ENCODE measurements at places on chromosomes 11 and 22.

GRCh38 chr11:14914536-14914935 is 22.5 kb upstream of the CYP2R1 start:
- no peak for DNase-seq

GRCh38 chr22:32617271-32617670 is 142.7 kb downstream of the FBXO7 start:
- no peak for DNase-seq

DNA sequence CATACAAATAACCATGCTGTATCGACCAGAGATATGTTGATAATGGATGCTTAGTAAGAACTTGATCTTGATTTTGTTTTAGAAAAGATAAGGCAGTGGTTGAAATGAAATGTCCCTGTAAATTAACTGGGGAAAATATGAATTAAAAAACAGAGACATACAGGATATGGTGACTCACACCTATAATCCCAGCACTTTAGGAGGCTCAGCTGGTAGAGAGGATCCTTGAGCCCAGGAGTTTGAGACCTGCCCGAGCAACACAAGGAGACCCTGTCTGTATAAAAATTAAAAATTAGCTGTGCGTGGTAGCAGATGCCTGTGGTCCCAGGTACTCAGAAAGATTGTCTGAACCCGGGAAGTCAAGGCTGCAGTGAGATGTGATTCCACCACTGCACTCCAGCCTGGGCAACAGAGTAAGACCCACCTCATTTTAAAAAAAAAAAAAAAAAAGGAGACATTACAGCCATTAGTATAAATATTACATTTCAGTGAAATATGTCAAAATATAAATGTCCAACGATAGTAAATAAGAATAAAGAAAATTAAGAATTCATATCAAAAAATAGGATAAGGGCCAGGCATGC is 4.6 kb downstream of the PICALM start:
- no peak for DNase-seq

DNA sequence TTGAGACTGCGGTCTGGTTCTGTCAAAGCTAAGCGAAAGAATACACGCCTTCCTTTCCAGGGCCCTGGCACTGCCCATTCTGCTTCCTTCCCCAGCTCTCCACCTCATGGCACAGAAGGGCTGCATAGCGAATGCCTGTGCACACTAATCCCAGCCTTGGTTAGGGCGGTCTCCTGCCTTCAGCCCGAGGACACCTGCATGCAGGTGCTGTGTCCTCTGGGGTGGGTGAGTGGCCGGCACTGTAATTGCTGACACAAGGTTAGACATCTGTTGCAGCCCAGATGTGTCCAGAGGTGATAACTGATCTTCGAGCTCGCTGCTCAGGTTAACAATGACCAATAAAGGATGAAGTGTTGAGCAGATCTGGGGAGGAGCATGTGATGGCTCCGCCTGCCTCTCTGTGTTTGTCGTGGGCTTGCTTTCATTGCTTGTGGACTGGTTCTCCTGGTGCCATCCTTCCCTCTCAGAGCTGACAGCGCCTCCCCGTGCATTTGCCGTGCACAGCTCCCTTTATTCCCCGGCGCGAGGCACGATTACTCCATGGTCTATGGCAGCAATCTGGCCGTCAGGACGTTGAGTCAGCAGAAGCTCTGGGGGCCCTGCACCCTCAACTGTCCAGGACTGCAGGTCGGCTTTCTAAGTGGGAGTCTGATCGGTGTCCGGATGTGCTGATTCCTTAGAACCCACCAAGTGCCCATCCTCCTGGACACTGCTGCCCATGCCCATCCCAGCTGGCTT is 1088.2 kb downstream of the BRD1 start:
- DNase-seq, result no peak

- no peak for DNase-seq
Observed at GRCh38 chr11:47448566-47449427, at the start of gene RAPSN. TSS of gene RAPSN (minus strand) at chr11:47449136. CDS start at chr11:47448964, 172 bp downstream.

- no peak for DNase-seq
Observed at GRCh38 chr11:113817626-113818025, 38.0 kb downstream of the CLDN25 start.

DNA sequence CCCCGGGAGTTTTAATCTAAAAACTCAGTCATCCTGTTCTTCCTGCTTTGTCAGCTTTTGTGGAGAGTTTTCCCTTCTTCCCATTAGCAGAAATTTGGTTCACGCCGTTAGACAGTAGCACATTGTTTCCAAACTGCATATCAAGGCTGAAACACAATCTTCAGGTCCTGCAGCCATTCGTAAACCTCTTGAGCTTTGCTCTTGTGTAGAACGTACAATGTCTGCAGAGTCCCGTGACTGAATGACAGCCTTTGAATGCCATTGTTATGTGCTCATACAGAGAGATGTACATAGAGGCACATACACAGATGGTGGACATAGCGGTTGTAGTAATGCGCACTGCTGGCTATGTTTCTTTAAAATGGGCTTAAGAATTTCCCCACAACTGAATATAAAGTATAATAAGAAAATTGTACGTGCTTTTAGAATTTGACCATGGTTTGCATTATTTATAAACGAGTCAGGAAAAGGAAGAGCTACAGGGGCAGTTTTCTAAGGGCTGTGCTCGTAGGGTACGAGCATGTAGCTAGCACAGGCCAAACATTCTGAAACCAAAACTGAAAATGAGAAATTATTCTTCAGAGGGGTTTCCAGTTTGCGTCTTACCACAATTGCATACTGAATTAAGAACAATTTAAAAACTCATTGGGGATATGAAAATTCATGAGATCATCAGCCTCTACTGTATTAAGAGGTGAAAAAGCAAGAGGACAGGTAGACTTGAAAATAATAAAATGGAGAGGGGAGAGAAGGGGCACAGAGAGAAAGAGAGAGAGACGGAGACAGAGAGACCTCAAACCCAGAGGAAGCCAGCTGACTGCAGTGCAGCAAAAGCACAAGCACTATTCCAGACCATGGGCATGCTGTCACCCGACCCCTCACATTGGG is 310.1 kb downstream of the CADM1 start:
- DNase-seq, result no peak

GRCh38 chr11:110182886-110183285 is 89.7 kb downstream of the ZC3H12C start:
- no peak for DNase-seq

DNA sequence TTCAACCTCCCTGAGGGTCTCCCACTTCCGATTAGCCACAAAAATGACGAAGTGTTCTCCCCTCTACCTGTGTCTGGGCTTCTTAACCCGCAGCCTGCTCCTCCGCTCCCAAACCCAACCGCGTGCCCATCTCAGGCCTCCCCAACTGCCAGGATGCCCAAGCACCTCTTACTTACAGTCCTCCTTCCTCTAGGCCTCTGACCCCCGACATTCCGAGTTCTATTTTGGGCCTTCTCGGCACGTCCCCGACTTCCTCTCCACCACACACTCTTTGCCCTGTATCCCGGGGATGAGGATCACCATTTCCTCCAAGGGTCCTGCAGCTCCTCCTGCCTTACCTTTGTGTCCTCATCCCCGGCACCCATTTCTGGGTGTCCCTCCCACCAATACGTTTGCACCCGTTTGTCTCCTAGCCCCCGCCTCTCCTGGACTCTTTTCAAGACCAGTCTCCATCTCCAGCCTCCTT is 388 bp upstream of the MUS81 start:
- DNase-seq, result no peak

GRCh38 chr22:31538815-31539214 is 42.5 kb downstream of the SFI1 start:
- DNase-seq, result no peak

- no peak for DNase-seq
Observed at GRCh38 chr11:93059117-93059957, 89.9 kb downstream of the MTNR1B start.

GRCh38 chr11:19430754-19431398 is 190.1 kb upstream of the E2F8 start:
- no peak for DNase-seq

DNA sequence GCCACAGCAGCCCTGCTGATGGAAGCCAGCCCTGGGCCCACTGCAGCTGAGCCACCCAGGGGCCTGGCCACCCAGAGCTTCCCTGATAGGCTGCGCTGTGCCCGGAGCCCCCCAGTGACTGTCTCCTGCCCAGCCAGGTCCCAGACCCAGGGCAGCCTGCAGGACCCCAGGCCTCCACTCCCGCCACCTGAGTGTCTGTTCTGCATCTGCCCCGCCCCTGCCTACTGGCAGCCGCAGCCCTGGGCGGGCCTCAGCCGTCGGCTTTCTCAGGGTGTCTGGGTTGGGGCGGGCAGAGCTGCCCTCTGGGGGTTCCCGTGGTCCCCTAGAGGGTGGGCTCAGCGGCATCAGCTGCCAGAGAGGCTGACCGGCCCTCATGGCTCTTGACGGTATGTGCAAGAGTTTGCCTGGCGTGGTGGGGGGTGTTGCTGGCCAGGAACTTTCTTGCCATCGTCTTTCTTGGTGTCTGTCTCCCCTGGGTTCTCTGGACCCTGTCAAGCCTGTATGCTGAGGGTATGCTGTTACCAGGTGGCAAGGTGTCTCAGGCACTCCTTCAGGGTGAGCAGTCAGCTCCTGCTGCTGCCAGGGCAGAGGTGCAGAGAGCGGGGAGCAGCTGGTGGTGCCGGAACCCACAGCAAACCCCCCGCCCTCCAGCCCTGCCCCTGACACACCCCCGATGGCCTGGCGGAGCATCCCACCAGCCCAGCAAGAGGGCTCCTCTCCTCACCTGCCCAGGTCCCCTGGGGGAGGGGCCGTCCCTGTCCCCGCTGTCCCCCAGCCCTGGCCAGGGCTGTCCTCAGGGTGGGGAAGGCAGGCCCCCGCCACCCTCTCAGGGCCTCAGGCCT is 12.2 kb upstream of the PIM3 start:
- no peak for DNase-seq

GRCh38 chr11:74691755-74692154 is 39.5 kb downstream of the CHRDL2 start:
- no peak for DNase-seq

- DNase-seq, result no peak
Observed at GRCh38 chr11:59145534-59145933, 2.9 kb downstream of the FAM111A start.

DNA sequence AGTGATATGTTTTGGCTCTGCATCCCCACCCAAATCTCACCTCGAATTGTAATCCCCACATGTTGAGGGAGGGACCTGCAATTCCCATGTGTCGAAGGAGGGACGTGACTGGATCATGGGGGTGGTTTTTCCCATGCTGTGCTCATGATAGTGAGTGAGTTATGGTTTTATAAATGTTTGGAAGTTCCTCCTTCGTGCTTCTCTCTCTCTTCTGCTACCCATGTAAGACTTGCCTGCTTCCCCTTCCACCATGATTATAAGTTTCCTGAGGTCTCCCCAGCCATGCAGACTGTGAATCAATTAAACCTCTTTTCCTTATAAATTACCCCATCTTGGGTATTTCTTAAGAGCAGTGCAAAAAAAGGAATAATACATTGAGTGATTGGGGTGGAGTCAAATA is 7.3 kb upstream of the CEP295 start:
- DNase-seq, result no peak

DNA sequence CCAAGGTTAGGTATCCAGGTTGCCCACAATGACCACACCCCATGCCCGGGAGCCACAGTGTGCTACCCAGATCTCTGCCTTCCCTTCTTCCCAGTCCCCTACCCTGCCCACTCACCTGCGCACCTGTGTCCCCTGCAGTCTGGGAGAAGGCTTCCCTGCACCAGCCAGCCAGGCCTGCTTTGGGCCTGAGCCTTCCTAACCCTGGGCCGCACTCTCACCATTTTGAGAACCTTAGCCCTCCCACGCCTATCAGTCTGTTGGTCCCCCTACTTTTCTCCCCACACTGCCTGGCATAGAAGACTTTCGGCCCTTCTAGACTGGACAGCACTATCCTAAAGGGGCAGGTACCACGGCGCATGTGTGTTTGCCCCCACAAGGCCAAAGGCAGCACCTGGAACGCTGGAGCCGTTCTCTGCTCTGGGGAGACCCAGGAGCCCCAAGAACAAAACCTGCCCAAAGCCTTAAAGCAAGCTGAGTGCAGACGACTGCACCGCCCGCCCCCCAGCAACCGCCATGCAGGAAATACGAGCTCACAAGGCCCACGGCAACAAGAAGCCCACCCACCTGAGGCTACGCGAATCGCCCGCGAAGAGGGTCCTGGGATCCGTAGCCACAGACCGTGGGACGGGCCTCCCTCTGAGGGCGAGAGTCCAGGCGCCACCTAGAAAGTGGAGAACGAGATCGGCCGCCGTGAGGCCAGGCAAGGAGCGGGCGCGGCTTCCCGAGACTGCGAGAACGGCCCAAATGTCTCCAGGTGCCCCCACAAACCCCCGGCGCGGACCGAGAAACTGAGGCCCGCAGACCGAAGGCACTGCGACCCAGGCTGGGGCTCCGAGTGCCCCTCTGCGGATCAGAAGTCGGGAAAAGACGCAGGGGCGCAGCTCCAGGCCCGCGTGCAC is 546 bp downstream of the GNB1L start:
- no peak for DNase-seq

DNA sequence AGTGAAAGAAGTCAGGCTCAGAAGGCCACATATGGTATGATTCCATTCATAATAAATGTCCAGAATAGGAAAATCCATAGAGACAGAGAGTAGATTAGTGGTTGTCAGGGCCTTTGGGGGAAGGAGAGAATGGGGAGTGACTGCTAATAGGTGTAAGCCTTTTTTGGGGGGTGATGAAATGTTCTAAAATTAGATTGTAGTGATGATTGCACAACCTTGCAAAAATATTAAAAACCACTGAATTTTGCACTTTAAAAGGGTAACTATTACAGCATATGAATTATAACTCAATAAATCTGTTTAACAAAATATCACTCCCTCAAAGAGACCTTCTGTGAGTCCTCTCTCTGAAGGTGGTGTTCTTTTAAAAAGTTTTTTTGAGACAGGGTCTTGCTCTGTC is 72.3 kb upstream of the GRK3 start:
- no peak for DNase-seq

GRCh38 chr11:69644962-69645675 is 4.2 kb downstream of the CCND1 start:
- DNase-seq, result no peak

DNA sequence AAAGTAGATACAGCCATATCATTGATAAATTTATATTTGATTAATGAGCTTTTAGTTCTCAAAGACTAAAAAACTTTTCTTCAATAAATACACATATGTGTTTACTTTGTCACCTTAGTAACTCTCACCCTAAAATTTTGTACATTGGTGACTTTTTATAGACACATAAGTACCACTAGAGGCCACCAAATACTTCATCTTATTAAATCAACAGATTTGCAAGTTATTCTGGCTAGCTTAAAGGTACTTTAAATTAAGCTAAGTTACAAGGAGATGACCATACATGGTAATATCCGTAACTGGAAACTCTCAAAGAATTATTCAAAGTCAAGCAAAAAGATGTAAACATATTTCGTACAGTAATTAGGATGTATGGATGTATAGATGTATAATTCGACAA is 112.2 kb downstream of the SBF2 start:
- no peak for DNase-seq

DNA sequence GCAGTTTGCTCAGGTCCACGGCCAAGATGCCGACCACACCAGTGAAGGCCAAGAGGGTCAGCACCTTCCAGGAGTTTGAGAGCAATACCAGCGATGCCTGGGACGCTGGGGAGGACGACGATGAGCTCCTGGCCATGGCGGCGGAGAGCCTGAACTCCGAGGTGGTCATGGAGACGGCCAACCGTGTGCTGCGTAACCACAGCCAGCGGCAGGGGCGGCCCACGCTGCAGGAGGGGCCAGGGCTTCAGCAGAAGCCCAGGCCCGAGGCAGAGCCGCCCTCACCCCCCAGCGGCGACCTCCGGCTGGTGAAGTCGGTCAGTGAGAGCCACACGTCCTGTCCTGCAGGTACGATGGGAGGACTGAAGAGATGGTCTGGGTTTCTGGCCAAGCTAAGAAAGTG is 31.0 kb downstream of the TBC1D22A start:
- no peak for DNase-seq

Data from cortex of kidney (tissue), 1 donor.